ENCODE measurements at places on chromosomes 2 and 18.

GRCh38 chr2:129906139-129906860 is 73.2 kb upstream of the RAB6C start:
- DNase-seq = no peak

- no peak for DNase-seq
These were observed 24.1 kb upstream of the ZCCHC2 start for GRCh38 chr18:62498616-62499262.

GRCh38 chr2:19580830-19581229 is 222.4 kb upstream of the OSR1 start:
- no peak for DNase-seq

GRCh38 chr2:12314127-12314760 is 402.5 kb upstream of the TRIB2 start:
- DNase-seq = no peak

DNA sequence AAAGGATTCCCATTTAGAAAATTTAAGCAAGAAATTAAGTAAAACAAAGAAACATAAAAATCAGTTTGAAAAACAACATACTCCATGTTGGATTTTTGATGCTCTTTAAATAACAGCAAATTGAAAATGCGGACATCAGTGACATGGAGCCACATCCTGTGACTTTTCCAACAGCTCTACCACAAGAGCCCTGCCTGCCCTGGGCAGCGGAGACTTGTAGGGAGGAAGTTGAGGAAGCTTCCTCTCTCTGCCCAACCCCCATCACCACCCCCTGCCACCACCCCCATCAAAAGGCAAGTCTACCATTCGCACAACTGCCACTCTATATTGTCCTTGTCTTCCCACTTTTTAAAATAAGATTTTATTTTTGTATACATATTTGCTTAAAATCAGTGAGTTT is 32.8 kb upstream of the DAPL1 start:
- no peak for DNase-seq

GRCh38 chr2:26017464-26018183 is 16.3 kb upstream of the RAB10 start:
- no peak for DNase-seq

- no peak for DNase-seq
These were observed 396.3 kb downstream of the RIT2 start for GRCh38 chr18:42719221-42719620.

DNA sequence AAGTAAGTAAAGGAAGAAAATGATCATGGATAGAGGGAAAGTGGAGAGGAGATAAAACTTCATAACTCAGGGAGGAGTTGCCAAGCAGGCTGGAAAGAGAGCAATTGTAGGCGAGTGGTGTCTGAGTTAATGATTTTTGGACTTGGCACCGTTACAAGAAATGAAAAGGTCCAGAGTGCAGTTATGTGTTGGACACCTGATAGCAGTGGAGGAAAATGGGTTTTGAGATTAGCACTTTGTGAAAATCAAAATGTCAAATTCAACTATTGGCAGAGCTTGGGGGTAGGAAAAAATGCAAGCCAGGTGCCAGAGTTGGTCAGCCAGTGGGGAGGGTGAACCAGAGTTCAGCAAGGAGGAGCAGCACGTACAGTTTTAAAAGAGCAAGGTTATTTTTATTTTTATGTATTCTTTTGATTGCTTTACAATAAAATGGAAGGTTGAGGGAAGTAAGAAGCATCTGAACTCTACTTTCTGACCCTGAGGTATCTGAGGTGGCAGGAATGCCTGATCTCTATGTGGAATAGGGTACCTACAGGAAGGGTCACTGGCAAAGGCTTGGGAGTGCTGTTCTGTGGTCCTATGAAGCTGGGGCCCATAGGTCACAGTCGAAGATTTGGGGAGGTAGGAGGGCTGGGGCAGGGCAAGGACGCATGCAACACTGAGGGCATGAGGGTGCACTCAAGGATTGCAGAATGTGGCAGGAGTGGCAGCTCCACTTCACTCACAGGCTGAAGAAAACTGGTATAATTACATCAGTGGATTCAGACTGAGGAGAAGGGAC is 127.5 kb downstream of the CD8B2 start:
- DNase-seq = no peak

- no peak for DNase-seq
These were observed 187.5 kb upstream of the NRXN1 start for GRCh38 chr2:51219468-51219867.

DNA sequence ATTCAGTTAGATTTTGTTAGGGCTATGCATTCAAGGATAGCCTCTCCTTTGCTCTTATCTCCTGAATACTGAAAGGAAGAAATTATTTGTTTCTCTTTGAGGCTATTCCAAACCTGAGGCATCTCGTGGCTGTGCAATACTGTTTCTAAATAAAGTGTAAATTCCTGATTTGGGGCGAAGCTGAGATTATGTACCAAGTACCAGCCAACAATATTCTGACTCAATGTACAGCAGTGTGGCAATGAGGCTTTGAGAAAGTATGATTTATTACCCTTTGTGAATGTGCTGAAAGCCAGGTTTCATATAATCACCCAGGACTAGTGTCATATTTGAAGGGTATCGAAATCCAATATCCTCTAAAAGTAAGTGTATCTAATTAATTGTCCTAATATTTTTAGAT is 113.5 kb downstream of the MEIS1 start:
- no peak for DNase-seq

DNA sequence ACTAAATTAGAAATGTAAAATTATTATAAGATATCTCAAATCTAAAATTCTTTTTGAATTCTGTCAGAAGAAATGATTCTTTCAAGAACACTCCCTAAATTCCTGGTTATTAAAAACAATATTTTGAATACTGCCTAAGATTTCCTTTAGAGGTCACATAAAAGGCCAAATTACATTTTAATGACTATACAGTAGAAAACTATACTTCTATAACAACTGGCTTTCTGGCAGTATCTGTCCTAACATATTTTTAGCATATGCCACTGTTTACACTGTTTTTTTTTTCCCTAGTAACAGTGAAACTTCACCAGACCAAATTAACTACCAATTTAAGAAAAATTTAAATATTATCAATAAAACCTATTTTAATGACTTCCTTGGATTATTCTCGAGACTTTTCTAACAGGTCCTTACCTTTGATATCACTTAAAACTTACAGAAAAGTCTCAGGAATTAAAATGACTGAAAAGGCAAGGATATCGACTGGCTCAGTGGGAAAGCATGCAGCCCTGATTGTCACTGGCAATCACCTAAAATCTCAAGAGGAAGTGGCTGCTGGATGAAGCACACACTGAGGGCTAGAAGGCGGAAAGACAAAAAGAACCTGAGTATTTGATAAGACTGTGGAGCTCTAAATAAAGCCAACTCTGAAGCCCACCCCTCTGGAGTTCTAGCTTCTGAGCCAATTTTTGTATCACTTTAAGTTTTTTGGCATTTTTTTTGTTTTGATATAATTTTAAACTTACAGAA is 59.6 kb downstream of the SPIRE1 start:
- DNase-seq = peak; percentile 11

DNA sequence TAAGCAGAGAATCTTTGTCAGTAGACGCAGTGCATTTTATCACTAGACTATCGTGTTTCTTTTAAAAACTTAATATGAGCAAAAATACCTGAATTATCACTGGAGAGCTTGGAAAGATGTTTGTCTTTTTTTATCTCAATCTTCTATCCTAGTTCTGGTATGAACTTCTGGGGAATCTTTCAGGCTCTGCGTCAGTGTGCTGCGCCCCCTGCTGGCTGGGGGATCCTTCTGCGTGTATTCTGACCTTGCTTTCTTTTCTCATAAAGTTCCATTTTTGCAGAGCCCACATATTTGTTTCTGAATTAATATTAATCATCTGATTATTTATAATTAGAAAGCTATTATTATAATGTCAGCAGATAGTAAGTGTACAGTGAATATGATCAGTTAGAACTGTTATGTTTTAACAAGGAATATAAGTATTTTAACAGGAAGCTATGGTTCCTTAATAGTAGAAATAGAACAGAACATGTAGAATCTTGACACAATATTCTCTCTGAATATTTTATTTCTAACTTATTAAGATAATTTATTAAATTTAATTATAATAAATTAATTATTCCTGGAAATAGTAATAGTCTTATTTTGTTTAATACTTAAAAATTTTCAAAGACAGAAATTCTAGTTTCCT is 945.0 kb upstream of the CRIM1 start:
- DNase-seq = peak; percentile 3

- no peak for DNase-seq
These were observed 780.1 kb upstream of the LINC00305 start for GRCh38 chr18:64929036-64929435.

GRCh38 chr2:234823877-234824376 is 127.9 kb upstream of the SH3BP4 start:
- peak; percentile 63 for DNase-seq

- no peak for DNase-seq
These were observed 234.9 kb upstream of the SMAD7 start for GRCh38 chr18:49185623-49186022.

GRCh38 chr2:191885098-191885497 is 38.2 kb upstream of the CAVIN2 start:
- no peak for DNase-seq

DNA sequence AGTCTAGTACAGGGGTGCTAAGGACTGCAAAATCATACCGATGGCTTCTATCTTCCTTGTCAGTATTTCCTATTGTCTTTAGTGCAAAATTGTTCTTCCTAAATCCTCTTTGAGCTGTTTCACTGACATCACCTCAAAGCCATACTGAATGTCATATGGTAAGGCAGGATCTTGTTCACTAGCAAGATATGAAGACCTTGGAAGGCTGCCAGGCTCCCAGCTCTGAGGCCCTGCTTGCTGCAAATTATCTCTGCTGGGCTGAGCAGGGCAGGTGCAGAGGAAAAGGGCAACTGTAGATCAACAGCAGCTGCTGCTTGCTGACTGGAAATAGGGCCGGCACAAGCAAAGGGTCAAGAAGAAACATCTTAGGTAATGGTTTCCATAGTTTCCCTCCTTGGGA is 58.2 kb downstream of the PMAIP1 start:
- DNase-seq = peak; percentile 30

GRCh38 chr2:235138339-235138738 is 186.5 kb downstream of the SH3BP4 start:
- no peak for DNase-seq

- no peak for DNase-seq
These were observed 1.5 kb downstream of the MALL start for GRCh38 chr2:110113961-110114591.

DNA sequence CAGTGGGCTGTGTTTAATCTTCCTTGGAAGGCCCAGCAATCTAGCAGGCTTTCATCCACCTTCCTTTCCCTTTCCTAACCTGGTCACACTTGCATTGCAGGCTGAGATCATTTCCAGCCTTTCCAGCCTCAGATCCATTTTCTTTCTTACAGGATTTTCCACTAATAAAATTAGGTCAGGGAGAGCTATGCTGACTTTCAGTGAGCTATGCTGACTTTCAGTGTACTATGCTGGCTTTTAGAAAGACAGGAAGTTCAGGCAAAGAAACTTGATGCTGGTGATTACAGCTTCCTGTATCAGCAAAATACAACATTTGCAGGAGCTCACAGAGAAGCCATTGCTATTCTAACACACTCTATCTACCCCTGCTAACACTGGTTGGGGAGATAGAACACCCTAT is 735.0 kb downstream of the CCDC85A start:
- DNase-seq = no peak

DNA sequence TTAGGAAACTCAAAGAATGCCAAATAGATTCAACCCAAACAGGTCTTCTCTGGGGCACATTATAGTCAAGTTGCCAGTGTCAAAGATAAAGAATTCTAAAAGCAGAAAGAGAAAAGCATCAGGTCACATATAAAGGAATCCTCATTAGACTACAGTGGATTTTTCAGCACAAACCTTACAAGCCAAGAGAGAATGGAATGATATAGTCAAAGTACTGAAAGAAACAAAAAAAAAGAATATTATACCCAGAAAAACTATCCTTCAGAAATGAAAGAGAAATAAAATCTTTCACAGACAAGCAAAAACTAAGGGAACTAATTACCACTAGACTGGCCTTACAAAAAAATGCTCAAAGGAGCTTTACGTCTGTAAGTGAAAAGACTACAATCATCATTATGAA is 65.5 kb downstream of the TBR1 start:
- no peak for DNase-seq

DNA sequence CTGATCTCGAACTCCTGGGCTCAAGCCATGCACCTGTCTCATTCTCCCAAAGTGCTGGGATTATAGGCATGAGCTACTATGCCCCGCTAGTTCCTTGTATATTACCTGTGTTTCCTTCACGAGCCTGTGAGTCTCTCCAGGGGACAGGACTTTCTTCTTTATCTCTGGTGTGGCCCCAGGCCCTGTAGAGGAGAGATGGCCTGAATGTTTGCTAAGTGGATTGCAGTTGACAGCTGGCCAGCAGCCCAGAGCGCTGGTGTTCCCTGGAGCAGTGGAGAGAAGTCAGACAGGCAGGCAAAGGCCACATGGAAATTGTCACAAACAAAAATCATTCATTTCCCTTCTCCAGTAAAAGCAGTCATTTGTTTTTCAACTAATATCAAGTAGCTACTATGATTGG is 17.9 kb downstream of the LPIN1 start:
- no peak for DNase-seq

DNA sequence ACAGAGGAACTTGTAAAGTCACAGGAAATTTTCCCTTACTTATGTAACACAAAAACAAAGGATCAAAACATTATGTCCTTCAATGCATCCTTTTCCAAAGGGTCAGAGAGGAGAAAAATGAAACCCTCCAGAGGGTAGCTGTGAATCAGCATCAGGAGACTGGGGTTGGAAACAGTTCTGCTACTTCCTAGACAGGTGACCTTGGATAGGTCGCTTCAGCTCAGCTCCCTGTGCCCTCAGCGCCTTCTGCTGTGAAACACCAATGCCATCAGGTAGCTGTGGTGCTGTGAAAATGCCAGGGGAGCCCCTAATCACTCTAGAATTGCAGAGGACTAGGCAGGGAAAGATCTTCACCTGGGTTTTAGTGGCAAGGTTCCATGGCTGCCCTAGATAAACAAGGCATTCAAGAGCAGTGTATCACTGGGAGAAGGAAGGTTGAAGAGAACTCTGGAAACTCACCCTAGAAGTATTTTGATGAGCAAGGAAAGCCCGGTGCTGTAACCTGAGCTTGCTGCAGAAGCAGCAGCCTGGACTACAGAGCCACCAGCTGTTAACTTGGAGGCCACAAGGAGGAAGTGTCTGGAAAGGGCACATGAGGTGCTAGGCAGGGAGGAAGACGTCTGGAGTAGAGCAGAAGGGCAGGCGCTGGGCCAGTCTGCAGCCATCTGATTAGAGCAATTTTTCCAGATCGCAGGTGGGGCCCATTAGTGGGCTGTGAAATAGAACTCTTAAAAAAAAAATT is 100.7 kb upstream of the MCFD2 start:
- DNase-seq = peak; percentile 84

- DNase-seq = no peak
These were observed 50.4 kb downstream of the PLB1 start for GRCh38 chr2:28546242-28546641.

DNA sequence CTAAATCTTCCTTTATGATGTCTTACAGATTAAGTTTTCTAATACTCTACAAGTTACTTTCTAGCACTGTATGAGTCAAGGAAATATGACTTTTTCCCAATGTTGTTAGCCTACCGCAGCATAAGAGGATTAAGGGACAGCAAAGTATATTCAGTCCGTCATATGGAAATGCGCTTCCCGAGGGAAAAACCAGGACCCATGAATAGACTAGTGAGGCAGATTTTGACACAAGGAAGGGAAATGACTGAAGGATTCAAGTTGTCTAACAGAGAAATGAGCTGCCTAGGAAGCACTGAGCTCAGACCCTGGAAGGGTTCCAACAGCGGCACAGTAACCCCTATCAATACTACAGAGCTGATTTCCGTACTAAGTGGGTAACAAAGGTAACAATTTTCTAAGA is 12.0 kb downstream of the SEPTIN10 start:
- DNase-seq = no peak

Data from amniotic stem cell (primary cell).